ENCODE measurements at places on chromosomes 2 and 18. TPM values are rescaled to one million over a fixed set of nuclear protein-coding genes. Genes with fewer than 3 reads are reported as not detected.

DNA sequence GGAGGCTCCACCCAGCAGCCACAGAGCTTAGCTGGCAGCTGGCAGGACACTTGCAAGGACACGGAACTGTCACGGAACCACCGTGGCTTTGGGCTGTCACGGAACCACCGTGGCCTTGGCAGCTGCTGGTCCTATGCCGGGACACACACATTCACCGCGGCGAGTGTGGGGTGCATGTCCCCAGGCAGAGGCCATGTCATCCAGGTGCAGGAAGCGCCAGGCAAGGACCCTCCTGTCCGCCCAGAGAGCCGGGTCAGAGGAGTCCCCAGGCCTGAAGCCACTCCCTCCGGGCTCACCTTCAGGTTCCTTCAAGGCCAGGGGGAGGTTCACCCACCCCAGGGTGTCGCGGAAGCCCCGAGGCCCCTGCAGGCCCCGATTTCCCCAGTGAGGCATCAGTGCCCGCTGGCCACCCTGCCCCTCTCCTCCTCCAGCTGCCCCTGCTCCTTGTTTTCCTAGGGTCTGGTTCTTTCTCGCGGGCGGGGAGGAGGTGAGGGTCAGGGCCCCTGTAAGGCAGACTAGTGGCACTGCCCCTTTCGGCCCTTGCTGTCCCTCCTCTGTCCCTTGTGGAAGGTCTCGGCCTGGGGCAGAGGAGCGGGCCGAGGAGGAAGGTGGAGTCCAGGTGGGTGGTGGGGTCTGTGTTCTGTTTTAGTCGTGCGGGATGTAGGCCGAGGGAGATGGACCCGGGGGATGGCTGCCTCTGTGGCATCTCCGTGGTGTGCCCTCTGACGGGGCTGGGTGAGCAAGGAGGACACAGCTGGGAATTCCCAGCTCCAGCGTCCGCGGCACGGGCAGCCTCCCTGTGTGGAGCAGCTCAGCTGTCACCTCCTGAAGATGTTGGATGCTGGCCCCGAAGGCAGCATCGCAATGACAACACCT, 60.6 kb downstream of the NFATC1 start:
- DNase-seq: no peak

DNA sequence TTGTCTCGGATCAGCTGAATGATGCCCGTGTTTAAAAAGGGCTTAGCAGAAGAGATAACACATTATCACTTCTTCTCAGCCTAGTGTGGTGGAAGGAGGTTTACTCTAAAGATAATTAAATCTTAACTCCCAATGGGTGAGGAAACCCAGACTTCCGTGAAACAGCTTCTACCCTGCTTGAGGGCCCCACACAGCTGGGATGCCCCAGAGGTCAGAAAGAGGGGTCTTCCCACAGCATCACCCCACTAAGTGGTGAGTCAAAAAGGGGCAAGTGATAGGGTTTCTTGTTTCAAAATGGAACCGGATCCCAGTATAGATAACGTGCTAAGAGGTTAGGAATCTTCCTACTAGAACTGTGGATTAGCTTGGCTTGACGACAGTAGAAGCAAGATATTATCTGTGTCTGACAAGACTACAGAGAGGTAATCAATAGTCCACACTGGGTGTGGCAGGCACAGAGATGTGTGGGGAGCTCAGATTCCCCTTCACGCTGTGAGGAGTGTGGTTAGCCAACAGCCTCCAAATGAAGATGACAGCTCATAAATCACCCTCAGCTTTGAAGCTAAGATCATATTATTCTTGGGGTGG, 129.6 kb upstream of the COPS8 start:
- DNase-seq: peak; percentile 14

DNA sequence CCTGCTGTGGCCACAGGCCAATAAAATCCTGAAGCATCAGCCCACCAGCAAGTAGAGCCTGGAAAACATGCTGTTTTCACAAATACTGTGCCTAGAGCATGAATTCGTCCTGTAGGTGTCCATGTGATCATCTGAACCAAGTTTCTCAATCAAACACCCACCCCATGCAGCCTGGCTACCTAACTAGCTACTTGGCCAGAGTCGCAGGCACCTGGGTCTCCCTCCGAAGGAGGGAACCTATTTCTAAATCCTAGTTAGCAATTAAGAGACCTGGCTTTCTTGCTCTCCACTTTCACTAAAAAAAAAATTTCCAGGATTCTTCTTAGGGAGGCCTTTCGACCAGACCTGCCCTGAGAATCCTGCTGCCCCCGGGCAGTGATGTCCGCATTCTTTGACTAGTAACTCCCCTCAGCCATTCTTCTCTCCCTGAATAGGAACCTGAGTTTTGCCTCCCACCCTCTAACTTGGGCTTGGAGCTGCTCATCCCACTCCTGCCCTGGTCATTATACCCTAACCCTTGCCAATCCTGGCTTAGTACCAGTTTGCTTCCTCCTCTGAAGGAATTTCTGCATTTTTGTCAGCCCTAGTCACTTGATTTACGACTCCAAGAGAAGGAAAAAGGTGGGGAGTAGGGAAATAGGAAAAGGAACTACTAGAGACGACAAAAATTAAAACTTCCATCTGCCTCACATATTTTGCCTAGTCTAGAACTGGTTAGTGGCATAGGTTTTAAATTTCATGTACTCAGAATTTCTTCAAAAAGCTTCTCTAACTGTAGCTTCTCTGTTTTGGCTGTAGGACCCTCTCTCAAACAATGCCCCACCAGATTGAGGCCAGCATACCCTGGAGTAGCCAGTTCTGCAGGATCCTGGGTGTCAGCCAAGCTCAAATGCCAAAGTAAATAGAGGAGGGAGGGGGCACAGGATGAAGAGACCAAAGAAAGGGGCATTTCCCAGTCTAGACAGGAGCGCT, 25.4 kb upstream of the TANK start:
- no peak for DNase-seq

GRCh38 chr2:17894556-17894955, 16.1 kb downstream of the KCNS3 start:
- no peak for DNase-seq

GRCh38 chr2:157777427-157777826, 98.7 kb downstream of the ACVR1 start:
- peak; percentile 76 for DNase-seq

DNA sequence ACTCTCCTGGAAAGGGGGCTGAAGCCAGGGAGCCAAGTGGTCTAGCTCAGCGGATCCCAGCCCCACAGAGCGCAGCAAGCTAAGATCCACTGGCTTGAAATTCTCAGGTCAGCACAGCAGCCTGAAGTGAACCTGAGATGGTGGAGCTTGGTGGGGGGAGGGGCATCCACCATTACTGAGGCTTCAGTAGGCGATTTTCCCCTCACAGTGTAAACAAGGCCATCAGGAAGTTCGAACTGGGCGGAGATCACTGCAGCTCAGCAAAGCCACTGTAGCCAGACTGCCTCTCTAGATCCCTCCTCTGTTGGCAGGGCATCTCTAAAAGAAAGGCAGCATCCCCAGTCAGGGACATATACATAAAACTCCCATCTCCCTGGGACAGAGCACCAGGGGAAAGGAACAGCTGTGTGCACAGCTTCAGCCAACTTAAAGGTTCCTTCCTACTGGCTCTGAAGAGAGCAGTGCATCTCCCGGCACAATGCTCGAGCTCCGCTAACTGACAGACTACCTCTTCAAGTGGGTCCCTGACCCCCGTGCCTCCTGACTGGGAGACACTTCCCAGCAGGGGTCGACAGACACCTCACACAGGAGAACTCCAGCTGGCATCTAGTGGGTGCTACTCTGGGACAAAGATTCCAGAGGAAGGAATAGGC, 282.3 kb upstream of the EPC2 start:
- DNase-seq: no peak

DNA sequence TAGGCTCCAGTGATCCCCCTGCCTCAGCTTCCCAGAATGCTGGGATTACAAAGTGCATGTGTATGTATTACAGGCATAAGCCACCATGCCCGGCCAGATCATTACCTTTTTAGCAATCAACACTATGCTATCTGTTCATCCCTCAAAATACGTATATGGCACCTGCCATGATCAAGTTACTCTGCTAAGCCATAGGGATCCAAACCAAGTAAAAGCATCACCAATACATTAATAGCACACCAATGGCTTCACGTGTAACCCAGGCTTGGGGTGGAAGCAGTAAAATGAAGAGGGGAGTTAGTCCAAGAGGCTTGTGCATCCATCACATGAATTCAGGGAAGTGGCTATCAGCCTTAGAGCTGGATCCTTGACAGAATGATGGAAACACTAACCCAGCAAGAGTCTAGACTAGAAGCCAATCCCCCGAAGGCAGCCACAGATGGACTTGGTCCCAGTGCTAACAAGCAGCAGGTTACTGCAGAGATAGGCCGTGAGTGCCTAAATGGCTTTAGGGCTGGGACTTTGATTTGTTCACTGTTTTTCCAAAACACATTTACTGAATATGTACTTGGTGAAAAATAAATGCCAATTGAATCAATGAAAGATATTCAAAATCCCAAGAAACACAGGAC, 11.3 kb downstream of the HDLBP start:
- DNase-seq: no peak

GRCh38 chr2:174776223-174776622, 12.0 kb upstream of the CHRNA1 start:
- no peak for DNase-seq

DNA sequence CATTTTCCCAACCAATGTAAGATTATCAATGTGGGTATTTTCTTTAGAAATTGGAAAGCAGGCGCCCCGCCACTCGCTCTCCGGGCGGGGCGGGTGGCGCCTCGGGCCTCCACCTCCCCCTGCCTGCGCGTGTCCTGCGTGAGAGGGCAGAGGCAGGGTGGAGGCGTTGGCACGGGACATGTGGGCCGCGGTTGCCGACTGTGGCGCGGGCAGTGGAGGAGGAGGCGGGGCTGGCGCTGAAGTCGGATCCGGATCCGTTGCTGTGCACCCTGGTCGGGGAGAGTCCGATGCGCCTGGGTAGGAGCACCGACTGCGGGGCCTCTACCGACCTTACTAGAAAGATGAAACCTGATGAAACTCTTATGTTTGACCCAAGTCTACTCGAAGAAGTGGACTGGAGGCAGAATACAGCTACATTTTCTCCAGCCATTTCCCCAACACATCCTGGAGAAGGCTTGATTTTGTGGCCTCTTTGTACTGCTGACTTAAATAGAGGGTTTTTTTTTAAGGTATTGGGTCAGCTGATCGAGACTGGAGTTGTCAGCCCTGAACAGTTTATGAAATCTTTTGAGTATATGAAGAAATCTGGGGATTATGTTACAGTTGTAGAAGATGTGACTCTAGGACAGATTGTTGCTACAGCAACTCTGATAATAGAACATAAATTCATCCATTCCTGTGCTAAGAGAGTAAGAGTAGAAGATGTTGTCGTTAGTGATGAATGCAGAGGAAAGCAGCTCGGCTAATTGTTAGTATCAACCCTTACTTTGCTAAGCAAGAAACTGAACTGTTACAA, 37.9 kb downstream of the PMS1 start:
- DNase-seq: no peak

- DNase-seq: no peak
Observed at GRCh38 chr18:72411261-72411660, 132.9 kb downstream of the CBLN2 start.

GRCh38 chr2:143905587-143905986, 614.3 kb downstream of the ZEB2 start:
- no peak for DNase-seq

- no peak for DNase-seq
Observed at GRCh38 chr2:186426153-186427016, 59.7 kb upstream of the ZC3H15 start.

- no peak for DNase-seq
Observed at GRCh38 chr2:146227152-146228019, 1617.4 kb upstream of the ACVR2A start.

DNA sequence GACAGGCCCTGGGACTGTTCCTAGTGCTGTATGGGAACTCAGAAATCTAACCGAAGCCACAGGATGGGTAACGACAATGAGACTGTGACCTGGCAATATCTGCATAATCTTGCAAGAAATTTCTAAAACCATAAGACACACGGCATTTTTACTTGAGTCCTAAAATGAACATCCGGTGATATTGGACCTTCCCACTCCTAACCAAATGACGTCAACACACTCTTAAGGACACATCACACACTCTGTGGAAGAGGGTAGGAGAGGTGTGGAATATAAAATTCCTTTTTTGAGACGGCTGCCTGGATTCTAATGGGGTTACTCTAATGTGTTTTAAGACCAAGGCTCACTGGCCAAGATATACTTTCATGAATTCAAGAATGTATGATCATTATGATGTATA, 195.9 kb downstream of the SLC8A1 start:
- DNase-seq: no peak

GRCh38 chr18:31649978-31650719, 34.2 kb downstream of the B4GALT6 start:
- no peak for DNase-seq

- DNase-seq: no peak
Observed at GRCh38 chr2:61715506-61715905, 138.4 kb downstream of the FAM161A start.

GRCh38 chr18:8943900-8944870, 158.3 kb upstream of the NDUFV2 start:
- peak; percentile 6 for DNase-seq

DNA sequence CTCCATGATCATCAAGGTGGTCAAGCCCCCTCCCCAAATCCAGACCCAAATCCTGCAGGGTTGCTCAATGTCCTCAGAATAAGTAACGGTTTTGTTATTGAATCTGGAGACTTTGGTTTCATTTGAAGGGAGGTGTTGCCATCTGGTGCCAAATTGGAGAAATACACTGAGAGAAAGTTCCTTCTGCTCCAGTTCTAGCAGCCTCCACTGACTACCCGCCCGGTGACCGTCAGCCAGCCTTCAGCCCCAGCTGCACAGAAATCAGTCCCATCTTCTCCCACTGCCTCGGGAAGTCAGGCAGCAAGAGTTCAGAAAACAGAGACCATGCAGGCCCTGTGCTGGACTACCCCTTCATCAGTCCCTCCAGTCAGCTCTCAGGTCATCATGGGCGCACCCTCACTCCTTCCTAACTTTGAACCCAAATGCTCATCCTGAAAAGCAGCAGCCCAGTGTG, 38.7 kb downstream of the PKDCC start:
- no peak for DNase-seq

- no peak for DNase-seq
Observed at GRCh38 chr2:137837830-137838229, 126.4 kb upstream of the HNMT start.

- peak; percentile 59 for DNase-seq
Observed at GRCh38 chr2:159516241-159516758, 100.0 kb downstream of the BAZ2B start.

- no peak for DNase-seq
Observed at GRCh38 chr2:200467806-200468681, 41.8 kb downstream of the KCTD18 start.

Gene CENPA
- total RNA-seq: 0.81 TPM

Gene POTEE
- total RNA-seq: under 0.01 TPM

Gene MBD5
- total RNA-seq: 18.6 TPM

Gene ALLC
- not detected for total RNA-seq

Gene TSPYL6
- total RNA-seq: under 0.01 TPM

Gene HTR2B
- total RNA-seq: not detected

Gene LIMS2
- 0.27 TPM for total RNA-seq

All from hematopoietic multipotent progenitor cell (in vitro differentiated cells).